ENCODE measurements at places on chromosomes 6 and 20. TPM values are rescaled to one million over a fixed set of nuclear protein-coding genes. Genes with fewer than 3 reads are reported as not detected.

Gene ID4
- total RNA-seq: 64.2 TPM

Gene HSPA1L
- 4.5 TPM for total RNA-seq

- DNase-seq: no peak
Observed at GRCh38 chr6:71287038-71287437, 1.6 kb upstream of the OGFRL1 start.

Gene BPIFA1
- total RNA-seq: not detected

Gene EPHA7
- total RNA-seq: 16.5 TPM

DNA sequence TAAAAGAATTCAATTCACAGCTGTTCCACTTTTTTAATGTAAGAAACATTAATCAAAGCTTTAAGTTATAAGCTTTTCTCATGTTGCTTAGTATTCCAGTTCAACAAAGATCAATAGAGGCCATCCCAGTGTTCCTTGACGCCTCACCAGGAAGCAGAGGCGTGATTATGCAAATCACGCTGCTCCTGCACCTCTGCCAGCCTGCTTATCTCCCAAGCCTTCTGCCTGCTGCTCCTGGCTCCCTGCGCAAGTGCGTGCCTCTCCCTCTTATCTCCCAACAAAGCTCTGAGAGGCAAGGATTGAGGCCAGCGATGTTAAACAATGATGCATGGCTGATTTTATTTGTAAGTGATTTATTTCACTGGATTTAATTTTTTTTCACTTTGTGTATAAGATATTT, 42.8 kb downstream of the INSM1 start:
- peak; percentile 64 for DNase-seq

- DNase-seq: no peak
Observed at GRCh38 chr6:47571488-47571887, 93.9 kb downstream of the CD2AP start.

- DNase-seq: no peak
Observed at GRCh38 chr20:45904583-45905504, 7.1 kb downstream of the PLTP start.

DNA sequence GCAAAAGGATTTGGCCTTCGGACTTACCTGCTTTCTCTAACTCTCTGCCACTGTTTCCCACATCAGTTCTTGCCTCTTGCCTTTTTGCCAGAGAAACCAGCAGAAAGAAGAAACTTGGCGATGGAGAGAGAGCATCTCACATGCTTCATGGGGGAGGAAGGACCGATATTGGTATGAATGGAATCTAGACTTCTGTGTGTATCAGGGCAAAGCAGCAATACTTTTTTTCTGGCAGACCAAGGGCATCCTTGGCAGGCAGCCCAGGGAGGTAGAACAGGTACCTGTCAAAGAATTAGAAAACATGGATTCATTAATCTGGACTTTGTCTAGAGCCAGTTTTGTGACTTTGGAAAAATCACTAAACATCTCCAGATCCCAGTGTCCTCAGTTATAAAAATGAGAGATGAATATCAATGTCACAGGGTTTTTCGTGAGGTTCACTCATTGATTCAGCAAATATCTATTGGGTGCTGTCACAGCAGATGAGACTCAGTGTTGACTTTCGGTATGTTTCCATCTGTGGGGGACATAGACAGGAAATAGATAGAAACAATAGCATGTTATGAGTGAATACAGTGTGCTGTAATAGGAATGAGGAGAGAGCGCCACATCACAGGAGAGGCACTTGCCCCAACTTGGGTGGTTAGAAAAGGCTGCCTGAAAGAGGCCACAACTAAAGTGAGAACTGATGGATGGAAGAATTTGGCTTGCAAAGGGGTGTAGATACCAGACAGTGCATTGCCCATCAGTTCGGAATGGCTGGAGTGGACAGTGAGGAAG, 114.1 kb downstream of the CD83 start:
- DNase-seq: no peak

Gene PGC
- total RNA-seq: not detected

Gene ADGB
- total RNA-seq: not detected
